ENCODE measurements at places on chromosomes 1 and 21.

GRCh38 chr1:214584805-214585766 is 17.9 kb upstream of the CENPF start:
- no peak for DNase-seq

- DNase-seq, result no peak
Measured at GRCh38 chr1:207861442-207862177, 49.3 kb downstream of the CD34 start.

- no peak for DNase-seq
Measured at GRCh38 chr1:195909061-195909460, 699.2 kb downstream of the KCNT2 start.

- DNase-seq, result no peak
Measured at GRCh38 chr1:110055493-110056284, 14.8 kb downstream of the ALX3 start.

DNA sequence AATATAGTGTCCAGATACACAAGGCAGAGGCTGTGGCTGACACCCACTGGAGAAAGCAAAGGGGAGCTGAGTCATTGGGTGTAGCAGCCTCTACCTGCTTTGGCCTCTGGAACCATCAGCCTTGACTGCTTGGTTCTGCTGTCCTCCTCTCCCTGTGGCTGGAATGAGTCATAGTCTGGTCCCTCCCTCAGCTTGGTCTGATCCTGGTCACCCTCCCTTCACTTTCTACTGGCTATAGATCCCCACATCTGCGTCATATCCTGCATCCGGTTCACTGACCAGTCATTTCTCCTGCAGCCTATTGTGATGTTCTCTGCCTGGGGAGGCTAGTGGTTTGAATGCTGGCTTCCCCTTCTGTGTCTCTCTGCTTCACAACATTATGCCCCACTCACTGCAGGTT is 372.8 kb upstream of the DAB1 start:
- DNase-seq, result no peak

DNA sequence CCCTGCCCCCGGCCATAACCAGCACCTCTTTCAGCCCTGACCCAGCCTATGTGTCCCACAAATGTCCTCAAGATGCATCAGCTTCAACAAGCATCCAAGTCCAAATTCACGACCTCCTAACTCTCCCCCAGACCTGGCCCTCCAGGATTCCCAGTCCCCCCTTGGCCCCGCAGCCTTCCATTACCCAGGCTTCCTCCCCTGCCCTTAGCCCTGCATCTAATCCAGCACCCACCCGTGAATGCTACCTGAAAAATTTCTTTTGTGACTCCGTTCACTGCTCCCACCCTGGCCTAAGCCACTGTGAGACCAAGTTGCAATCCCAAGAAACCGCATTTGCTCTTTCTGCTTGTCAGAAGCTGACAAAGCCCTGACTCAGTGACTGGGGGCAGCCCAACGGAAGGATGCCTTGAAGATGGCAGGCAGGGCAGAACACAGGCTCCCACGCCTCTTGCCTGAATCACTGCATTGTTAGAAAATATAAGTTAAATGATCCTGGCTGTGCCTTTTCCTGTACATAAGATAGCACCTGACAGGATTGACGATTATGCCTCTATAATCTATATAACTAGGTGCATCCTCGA is 939 bp upstream of the MFAP2 start:
- DNase-seq, result no peak

GRCh38 chr1:47635111-47635510 is 197.3 kb downstream of the FOXD2 start:
- no peak for DNase-seq

- no peak for DNase-seq
Measured at GRCh38 chr1:203148127-203148526, 20.6 kb downstream of the ADORA1 start.

- DNase-seq, result no peak
Measured at GRCh38 chr1:67635055-67635809, 49.8 kb upstream of the GADD45A start.

- DNase-seq, result peak; percentile 64
Measured at GRCh38 chr1:112718691-112719418, 3.7 kb upstream of the PPM1J start.

DNA sequence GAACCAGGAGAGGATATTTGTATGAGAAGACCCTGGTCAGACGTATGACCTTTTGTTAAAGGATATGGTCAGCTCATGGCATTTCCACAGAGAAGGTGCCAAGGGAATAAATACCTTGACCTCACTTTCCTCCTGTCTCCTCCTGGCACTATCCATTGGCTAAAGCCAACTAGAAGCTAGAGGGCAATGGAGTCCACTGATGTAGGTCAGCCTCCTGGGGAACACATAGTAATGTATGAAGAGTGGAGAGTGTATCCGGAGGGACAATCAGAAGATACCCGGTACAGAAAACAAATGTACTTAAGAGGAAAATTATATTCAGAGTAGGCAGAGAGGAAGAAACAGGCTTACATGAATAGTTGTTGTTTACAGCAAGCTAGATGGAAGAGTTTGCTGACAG is 698 bp upstream of the NTMT2 start:
- DNase-seq, result no peak

DNA sequence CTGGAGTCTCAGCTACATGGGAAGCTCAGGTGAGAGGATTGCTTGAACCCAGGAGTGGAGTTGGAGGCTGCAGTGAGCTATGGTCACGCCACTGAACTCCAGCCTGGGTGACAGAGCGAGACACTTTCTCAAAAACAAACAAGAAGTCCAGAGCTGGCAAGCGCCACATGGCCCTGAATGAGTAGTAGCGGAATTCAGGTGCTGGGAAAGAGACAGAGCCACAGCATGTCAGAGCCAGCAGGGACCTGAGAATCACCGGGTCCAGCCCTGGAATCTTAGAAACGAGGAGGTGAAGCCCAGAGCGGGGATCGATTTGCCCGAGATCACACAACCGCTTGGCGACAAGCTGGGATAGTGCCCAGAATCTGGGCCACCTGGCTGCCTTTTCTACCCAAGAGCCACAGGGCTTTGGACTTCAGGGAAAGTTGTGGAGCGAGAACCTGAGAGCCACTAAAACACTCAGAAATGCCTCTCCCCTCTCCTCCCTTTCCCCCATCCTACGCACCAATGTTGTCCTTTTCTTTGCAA is 9.8 kb downstream of the ARL8A start:
- no peak for DNase-seq

DNA sequence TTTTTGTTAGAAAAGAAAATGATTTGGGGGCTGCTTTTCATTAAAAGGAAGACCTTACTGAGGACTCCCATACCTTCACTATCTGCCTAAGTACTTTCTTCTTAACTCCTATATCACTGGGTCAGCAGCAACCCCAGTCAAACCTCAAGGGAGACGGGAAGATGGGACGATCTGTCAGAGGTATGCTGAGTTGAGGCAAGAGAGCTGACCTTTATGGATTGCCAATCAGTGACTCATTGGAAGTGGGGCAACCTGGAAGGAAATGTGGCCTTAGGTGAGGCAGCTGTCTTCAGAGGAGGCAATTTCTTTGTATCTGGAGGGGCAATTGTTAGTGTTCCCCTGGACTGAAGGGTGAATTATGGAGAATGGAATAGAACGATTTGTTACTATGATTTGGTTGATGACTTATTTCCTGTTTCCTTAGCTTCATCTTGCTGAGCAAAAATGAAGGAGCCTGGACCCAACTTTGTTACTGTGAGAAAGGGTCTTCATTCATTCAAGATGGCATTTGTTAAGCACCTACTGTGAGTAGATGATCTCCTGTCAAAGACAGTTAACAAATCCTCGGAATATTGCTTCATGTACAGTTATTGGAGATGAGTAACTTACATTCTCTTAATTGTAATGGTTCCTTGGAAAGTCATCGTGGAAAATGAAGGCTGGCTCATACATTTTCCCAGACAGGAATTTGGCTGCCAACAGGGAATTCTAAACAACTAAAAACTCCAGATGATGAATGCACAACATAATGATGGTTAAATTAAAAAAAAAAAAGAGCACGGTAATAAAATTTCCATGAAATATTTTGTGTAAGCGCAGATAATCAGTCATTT is 134.7 kb upstream of the KCNJ15 start:
- no peak for DNase-seq

DNA sequence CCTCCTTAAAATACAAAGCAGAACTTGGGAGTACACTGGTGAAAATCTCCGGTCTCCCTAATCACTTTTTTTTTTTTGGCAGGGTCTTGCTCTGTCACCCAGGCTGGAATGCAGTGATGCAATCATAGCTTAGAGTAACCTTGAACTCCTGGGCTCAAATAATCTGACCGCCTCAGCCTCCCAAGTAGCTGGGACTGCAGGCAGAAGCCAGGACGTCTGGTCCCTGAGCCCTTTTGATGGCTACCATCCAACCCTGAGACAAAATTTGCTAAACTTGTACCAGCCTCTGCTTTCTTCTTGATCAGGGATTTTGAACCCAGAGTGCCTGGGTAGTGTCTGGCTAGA is 4.1 kb downstream of the L1TD1 start:
- no peak for DNase-seq

- DNase-seq, result no peak
Measured at GRCh38 chr1:15936025-15936424, 39.9 kb downstream of the ZBTB17 start.

DNA sequence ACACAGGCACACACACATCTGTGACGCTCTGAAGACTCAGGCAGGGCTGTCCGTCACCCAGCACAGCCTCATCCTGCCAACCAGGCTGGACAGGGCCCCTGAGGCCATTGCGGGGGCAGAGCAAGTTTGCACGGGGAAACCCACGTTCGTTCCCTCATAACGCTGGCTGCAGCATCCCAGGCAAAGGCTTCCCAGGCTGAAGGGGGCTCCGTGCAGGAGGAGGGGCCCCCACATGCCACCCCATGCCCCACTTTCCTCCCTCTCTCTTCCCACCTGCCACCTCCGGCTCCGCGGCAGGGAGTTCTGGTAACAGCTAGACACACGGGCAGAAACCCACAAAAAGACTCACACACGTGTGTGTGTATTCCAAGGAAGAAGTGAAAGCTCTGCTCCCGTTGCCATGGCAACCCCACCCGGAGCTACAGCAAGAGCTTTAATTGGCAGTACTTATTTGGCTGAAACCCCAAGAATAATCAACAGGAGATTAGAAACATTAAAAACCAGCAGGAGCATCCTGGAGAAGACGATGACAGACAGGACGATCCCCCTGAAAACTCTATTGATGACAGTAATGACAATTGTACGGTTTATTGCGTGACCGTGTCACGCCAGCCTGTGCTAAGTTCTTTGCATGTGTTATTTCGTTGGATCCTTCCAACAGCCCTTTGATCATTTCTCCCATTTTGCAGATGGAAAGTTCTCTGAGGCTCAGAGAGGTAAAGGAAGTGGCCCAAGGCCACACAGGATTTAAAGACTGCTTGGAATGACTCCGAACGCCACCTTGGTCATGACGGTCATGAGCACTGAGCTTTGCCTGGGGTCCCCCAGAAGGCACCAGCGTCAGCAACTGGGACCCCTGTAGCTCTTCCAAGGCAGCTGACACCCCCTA is 247.1 kb downstream of the NPHP4 start:
- DNase-seq, result no peak

DNA sequence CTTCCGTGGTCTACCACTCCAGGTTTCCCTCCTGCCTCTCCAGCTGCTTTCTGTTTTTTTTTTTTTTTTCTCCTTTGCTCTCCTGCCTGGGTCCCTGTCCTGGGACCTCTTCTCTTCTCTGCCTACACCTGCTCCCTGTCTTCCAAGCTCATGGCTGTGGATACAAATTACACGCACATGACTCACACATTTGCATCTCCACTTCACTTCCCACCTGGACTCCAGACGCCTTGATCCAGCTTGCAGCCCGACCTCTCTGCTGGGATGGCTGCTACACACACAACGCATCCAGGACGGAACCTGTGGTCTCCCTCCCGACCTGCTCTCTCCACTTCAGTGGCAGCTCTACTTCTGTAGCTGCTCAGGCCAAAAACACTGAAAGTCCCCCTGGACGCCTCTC is 44.4 kb upstream of the B3GALT5 start:
- DNase-seq, result no peak

DNA sequence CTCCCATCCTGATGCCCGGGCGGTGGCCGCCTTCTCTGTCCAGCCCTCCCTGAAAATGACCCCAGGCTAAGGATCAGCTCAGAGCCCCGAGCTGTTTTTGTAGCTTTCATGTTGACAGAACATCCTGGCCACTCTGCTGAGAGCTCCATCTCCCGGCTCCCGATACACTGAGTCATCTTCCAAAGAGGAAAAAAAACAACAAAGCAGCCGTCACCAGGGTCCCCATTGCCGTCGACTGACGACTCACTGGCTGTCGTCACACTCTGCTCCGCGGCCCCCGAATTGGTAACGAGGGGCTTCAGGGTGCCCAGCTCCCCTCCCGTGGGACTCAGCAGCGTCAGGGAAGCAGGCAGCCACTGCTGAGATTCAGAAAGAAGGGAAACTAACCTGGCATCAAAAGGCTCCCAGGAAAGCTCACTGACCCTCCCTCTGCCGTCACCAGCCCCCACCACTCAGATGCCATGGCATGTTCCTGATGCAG is 67.2 kb downstream of the CD46 start:
- DNase-seq, result no peak

- no peak for DNase-seq
Measured at GRCh38 chr1:96634883-96635282, 86.7 kb upstream of the PTBP2 start.

DNA sequence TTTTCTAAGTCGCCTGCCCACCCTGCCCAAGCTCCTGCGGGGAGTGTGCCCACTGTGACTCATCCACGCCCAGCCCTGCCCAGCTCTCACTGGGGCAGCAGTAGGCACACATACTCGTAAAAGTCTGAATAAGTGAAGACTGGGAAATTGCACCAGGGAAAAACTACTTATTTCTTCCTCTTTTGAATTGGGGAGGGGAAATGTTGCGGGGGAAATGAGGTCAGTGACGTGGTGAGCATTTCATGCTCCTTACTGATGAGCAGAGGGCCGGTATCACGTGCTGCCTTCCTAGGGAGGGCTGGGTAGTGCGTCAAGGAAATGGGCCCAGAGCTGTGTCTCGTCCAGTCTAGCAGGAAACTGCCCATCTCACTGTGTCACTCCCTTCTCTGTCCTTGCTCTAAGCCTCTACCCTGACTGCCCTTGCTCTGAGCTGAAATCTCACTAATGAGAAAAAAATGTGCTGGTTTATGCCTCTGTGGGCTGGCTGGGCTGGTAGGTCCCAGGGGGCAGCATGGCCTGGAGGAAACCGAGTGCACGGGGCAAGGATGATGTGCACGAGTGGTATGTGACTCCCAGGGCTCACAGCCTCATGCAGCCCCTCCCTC is 13.5 kb upstream of the TNFRSF1B start:
- no peak for DNase-seq

DNA sequence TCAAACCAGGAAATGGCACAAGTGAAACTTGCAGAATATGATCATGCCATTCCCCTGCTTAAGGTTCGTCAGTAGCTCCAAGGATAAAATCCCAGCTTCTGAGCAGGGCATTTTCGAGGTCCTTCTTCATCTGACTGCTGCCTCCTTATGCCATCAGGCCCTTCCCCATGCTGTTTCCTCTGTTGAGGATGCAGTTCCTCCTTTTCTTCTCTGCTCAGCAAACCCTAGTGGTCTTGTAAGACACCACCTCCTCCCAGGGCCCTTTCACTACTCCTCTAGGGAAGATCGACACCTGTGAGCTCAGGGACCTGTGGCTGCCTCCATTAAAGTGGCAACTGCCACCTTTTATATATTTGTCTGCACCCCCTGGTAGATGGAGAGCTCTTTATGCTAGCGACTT is 62.1 kb upstream of the JUN start:
- no peak for DNase-seq

- no peak for DNase-seq
Measured at GRCh38 chr1:31581821-31582810, 5.8 kb downstream of the TINAGL1 start.

GRCh38 chr1:85605484-85606413 is 25.2 kb downstream of the CCN1 start:
- no peak for DNase-seq

All from stimulated activated CD4-positive, alpha-beta T cell treated with anti-CD3 and anti-CD28 coated beads, Interleukin-1b, Interleukin-23, amount 100 ng/mL, for 4 hours (primary cell).